ENCODE measurements at places on chromosomes 12 and 14.

GRCh38 chr12:113831016-113831415, 135.1 kb downstream of the RBM19 start:
- DNase-seq: no peak

- DNase-seq: peak; percentile 82
Measured at GRCh38 chr14:62162998-62163589, 400.9 kb downstream of the SNAPC1 start.

DNA sequence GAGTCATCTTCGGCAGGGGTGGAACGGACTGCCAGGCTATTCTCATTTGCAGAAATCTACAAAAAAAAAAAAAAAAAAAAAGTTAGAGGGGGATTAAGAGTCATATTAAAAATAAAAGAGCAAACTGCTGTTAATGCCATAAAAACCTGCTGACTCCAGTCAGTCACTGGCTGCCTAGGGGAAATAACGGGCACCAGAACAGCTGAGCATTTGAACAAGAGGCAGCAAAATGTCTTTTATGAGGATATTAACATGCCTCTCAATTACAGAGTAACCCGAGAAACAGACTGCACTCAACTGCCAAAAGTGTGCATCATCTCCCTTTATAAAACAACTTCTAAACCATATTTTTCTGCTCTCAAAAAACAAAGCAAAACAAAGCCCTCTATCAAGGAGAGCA, 28.7 kb upstream of the CERS5 start:
- no peak for DNase-seq

DNA sequence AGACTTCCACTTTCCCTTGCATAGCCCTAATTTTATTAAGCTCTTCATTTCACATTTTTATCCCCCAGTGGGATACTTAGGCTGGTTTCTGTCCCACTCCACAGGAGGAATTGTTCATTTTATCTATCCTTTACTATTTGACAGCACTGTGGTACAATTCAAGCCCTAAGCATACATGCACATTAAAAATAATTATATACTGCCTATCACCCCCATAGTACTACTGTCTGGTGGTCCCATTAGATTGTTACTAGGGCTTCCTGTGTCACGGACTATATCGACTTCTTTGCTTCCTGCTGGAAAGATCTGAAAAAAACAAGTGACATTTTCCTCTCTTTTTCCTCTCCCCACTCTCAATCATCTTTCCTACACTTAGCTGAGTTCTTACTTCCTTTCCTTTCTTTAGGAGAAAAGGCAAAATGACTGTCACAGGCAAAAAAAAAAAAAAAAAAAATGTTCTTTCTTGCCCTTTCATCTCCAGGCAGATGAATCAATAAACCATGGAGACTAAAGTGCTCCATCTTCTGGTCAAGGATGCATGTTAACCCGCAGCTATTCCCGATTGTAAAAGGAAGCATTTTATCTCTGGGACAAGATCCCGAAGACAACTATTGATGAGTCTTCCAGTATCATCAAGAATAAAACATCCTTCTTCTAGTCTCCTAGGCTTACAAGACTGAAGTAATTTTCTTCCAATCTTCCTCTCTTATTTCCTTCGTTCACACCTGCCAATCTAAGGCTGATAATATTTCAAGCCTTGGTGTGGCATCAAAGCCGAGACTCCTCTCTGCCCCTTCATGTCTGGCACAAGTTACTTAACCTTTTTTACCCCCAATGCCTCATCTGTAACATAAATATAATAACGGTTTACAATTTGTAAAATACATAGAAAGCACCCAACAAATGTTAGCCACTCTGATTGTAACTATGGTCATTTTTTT, 94.4 kb upstream of the PLEKHG7 start:
- DNase-seq: no peak

DNA sequence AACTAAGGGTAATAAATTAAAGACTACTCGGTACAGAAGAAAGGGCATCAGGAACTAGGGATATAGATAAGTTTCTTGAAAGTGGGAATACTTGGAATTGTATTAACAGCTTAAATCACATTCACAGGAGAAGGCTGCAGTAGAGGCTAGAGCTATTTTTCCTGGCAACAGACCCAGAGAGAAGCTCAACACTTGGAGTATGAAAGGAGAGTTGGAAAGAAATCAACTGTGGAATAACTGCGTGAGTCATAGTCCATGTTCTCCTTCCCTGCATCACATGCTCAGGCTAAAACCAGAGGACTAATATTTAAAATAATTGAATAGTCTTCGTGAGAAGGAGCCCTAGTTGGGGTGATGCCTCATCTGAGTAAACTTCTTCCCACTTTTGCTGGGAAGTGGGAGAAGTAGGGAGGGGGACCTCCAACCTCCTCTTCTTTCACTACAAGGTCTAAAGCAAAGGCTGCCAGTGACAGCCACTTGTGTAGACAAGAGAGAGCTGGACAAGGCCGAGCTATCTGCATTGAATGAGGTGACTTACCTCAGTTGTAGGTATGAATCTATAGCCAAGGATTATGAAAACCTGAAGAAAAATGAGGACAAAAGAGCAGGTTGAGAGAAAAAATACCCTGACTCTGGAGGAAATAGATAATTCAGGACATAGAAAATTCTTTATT, 32.7 kb downstream of the DYRK2 start:
- DNase-seq: no peak

- peak; percentile 63 for DNase-seq
Measured at GRCh38 chr12:96985515-96986362, 78.7 kb downstream of the NEDD1 start.

DNA sequence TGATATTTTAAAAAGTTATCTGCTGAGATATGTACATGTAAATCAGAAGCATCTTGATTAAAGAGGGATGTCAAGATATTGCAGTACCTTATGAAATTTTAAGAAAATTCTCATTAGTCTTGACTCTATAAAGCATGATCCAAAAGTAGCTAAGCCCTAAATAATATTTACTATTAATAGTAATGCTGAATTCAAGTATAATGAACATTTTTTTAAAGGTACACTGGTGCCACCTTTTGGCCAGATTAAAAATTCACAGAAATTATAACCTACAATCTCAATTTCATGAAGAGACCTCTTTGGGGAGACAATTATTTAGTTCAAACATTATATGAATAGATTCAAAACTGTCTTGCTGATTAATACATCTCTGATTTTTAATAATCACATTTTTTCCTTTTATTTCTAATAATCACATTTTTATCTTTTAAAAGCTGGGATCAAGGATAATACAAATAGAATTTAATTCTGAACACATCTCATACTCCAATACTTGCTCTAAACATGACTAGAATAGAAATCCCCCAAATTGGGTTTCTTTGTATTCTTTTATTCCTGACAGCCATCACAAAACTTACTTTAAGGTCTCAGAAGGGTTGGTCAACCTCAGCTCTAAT, 13.4 kb downstream of the AKAP5 start:
- DNase-seq: peak; percentile 86

- DNase-seq: no peak
Measured at GRCh38 chr14:31122098-31122611, 85.4 kb downstream of the HECTD1 start.

DNA sequence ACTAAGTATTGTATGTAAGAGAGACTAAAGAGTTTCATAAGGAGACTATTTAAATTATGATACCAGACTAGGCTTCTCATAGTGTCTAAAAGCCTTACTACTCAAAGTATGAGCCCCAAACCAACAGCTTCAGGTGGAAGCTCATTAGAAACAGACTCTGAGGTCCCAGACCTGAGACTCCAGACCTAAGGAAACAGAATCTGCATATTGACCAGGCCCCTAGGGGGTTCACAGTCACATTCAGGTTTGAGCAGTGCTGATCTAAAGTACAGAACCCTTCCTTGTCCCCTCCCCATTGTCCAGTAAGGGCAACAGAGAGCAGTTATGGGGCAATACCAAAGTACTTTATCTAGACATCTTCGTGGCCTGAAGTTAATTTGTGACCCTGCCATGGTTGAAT, 87.7 kb downstream of the SSPN start:
- DNase-seq: no peak

DNA sequence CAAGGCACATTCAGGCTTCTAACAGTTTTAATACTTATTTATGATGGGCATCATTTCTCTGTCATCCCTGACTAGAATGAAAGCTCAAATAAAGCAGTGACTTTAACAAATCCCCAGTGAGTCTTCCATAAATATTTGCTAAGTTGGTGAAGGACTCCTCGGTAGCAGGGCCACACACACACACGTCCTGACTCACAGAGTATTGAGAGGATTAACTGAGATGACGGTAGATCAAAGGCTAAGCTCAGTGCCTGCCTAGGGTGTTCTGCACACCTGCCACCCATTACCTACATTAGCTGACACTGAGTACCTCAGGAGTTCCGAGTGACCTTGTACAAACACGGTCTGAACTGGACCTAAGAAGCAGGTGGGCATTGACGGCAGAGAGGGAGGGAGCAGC, 197.3 kb upstream of the SFSWAP start:
- no peak for DNase-seq

DNA sequence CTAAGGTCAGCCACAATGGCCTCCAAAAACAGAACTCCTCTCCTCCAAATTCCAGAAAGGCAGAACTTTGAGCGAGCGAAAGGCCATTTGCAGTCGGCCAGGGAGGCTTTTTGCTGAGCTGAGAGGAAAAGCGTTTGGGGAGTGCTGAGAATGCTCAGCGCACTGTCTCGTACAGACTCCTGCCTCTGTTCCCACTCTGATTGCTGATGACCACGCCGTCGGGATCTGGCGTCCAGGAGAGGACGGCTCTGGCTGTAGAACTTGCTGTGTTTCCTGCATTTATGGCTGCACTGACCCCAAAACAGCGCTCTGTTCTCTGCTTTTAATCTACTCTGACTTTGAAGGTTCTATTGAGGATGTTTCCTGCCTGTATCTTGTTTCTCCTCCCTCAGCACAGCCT, 82.4 kb upstream of the WSCD2 start:
- no peak for DNase-seq

GRCh38 chr12:89859508-89860220, 151.0 kb upstream of the ATP2B1 start:
- DNase-seq: no peak

DNA sequence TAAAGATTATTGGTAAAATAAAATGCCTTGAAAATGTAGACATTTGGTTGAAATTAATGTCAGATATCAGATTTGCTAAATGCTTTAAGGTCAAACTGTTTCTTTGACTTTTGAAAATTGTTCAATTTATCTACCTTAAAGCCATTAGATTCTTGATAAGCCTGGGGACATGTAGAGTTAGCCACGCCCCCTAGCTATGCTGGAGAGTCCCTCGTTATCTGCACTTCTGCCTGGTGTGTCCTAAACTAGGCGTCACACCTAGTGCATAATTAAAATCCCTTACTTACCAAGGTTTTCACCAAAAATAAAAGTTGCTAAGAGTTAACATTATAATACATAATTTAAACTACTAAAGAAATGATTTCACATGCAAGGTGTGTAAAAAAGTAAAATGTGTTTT, 79.5 kb downstream of the EGLN3 start:
- DNase-seq: no peak

- peak; percentile 55 for DNase-seq
Measured at GRCh38 chr12:76029982-76030340, 1.6 kb downstream of the PHLDA1 start.

- no peak for DNase-seq
Measured at GRCh38 chr12:76144245-76144549, 59.7 kb upstream of the NAP1L1 start.

DNA sequence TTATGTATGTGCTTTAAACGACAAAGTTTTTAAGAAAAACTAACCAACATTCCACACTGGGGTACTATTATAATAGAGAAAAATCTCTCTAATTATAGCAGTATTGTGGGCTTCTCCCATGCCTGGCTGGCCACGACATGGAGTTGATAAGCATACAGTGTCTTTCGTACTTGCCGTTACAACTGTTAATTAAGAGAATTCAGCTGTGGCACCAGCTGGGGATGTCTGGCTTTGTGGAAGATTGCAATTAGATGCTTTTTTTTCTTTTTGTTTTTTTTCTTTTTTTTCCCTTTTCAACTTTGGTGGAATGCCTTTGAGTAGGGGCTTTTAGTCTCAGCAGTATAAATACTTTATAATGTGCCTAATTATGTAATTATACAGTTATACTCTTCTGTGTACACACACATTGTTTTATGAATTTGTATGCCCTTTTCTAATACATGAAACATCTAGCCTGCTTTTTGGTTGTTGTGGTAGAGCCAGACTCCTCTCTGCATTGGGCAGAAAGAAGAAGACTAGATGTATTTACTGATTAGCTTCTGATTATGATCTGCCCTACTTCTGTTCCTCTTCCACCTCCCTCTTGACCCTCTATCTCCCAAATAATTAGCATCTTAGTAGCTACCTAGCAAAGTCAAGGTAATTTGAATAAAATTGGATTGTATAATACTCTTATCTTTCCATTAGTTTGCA, 76.4 kb downstream of the SUSD6 start:
- DNase-seq: no peak

GRCh38 chr14:101117543-101117942, 214.0 kb upstream of the RTL1 start:
- no peak for DNase-seq

- no peak for DNase-seq
Measured at GRCh38 chr12:80860928-80861327, 76.8 kb downstream of the LIN7A start.

GRCh38 chr12:69167648-69168165, 71.7 kb upstream of the CPSF6 start:
- no peak for DNase-seq

- no peak for DNase-seq
Measured at GRCh38 chr12:41527062-41527461, 338.9 kb downstream of the PDZRN4 start.

DNA sequence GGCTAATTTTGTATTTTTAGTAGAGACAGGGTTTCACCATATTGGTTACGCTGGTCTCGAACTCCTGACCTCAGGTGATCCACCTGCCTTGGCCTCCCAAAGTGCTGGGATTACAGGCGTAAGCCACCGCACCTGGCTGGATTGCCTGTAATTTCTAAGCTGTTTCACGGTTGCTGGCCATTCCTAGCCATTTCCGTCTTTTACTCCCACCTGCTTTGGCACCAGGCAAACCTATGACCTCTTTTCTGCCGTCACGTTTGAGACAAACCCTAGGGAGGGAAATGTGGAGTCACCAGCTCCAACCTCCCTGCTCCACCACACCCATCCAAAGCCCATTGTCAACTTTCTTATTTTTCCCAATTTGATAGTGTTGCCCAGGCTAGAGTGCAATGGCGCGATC, 1.2 kb downstream of the GPR132 start:
- no peak for DNase-seq

GRCh38 chr12:7241404-7242005, 52.0 kb downstream of the PEX5 start:
- DNase-seq: no peak

GRCh38 chr14:105861985-105862465, 335.6 kb downstream of the TMEM121 start:
- DNase-seq: peak; percentile 98

- no peak for DNase-seq
Measured at GRCh38 chr14:98952593-98953350, 319.2 kb downstream of the BCL11B start.

All from Karpas-422 (cell line).